ENCODE measurements at places on chromosomes 2 and 18. TPM values are rescaled to one million over a fixed set of nuclear protein-coding genes. Genes with fewer than 3 reads are reported as not detected.

TPO gene
- total RNA-seq = not detected

REG3A gene
- total RNA-seq = not detected

RSAD2 gene
- total RNA-seq = 10.0 TPM

CCDC102B gene
- total RNA-seq = 1.4 TPM

DLX1 gene
- not detected for total RNA-seq

DNA sequence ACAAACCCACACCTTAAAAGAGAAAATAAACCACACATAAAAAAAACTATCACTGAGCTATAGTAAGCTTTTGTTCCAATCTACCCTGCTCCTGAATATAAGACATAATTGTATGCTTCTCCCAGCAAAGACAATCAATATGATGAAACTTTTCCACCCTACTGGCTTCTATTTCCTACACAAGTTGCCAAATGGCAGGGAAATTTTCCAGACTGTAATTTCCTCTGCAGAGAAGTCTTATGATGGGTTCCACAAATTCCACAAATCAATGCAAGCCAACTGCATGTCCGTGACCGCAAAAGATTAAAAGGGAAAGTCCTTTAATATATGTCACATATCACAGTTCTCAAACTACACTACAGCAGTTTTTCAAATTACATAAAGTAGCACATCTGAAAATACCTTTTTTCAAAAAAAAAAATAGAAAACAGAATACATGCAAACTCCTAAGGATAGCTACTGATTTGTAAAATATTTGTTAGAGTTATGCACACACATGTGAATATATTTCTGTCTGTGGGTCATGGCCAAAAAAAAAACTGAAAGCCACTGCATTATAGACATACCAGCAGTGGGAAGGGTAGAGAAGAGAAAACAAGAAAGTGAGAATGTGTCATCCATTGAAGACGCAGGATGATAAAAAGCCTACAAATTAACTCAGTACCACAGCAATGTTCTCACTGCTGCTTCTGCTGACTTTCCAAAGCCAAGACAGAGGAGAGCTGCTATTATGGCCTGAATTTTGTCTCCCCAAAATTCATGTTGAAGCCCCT, 61.4 kb downstream of the RPL31 start:
- H3K4me1 ChIP-seq = peaks cover 8% of the 10 kb centered on the region
- no peak overlapping the region for H3K27ac ChIP-seq
- DNase-seq = no peak
- H3K36me3 ChIP-seq = no peaks in the 10 kb centered on the region
- no peaks in the 10 kb centered on the region for H3K27me3 ChIP-seq
- no peak overlapping the region for H3K4me3 ChIP-seq

- peaks cover 2% of the 10 kb centered on the region for H3K36me3 ChIP-seq
- H3K27ac ChIP-seq = no peak overlapping the region
- H3K4me3 ChIP-seq = no peak overlapping the region
- no peak for DNase-seq
These were observed 7.0 kb downstream of the AFF3 start for GRCh38 chr2:100135415-100135814.

GRCh38 chr2:164808776-164809175, 32.8 kb downstream of the COBLL1 start:
- H3K27ac ChIP-seq = no peak overlapping the region
- H3K36me3 ChIP-seq = no peaks in the 10 kb centered on the region
- no peaks in the 10 kb centered on the region for H3K27me3 ChIP-seq
- H3K4me1 ChIP-seq = no peaks in the 10 kb centered on the region
- H3K4me3 ChIP-seq = no peak overlapping the region

DNA sequence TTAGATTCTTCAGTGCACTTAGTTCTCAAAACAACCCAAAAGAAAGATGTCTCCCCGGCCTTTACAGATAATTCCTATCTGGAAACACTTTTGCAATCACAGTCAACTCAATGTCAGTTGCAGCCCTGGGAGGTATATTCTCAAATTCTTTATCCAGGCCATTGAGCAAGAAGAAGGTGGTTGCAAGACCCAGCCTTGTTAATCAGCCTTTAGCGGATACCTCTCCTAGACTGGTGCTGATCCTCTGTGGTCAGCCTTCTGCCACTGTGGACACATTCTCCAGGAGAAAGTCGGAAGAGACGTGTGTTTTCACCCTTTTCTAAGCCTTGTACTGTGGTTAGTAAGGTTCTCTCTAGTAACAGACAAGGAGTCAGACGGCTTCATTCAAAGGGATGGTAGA, 7.8 kb upstream of the FZD7 start:
- H3K4me3 ChIP-seq = no peak overlapping the region
- no peaks in the 10 kb centered on the region for H3K27me3 ChIP-seq
- no peak overlapping the region for H3K27ac ChIP-seq
- H3K36me3 ChIP-seq = no peaks in the 10 kb centered on the region

All from activated naive CD8-positive, alpha-beta T cell treated with anti-CD3 and anti-CD28 coated beads for 36 hours (primary cell).